Bronchial epithelial cell (primary cell): ENCODE measurements at places on chromosomes 11 and 22. TPM values are rescaled to one million over a fixed set of nuclear protein-coding genes. Genes with fewer than 3 reads are reported as not detected.

DNA sequence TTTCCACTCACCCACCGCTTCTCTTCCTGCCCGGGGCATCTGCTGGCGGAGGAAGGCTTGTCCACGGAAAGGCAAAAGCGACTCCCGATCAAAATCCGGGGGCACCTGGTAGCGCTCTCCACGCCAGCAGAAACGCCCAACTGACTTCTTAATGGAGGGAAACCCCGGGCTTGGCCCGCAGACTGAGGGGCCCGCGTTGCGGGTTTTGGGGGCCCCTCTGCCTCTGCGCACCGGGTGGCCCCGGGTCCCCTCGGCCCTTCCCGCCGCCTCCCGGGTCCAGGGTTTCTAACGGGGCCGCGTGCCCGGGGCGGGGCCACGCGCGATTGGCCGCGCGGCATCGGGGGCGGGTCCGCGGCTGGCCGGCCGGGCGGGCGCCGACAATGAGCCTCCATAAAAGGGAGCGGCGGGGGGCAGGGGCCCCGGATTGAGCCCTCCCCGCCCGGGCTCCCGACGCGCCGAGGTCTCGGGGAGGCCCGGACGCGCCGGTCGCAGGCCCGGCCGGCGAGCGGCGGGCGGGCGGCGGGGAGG is at the start of gene SPINDOC:
TSS of gene SPINDOC (plus strand) at position 422 of the 528 bp plus-strand sequence. CDS start 231 bp downstream, outside the sequence.
- peak; percentile 33 for DNase-seq

GRCh38 chr22:43901976-43902643 is 10.3 kb upstream of the PNPLA5 start:
- peak; percentile 61 for DNase-seq

DNA sequence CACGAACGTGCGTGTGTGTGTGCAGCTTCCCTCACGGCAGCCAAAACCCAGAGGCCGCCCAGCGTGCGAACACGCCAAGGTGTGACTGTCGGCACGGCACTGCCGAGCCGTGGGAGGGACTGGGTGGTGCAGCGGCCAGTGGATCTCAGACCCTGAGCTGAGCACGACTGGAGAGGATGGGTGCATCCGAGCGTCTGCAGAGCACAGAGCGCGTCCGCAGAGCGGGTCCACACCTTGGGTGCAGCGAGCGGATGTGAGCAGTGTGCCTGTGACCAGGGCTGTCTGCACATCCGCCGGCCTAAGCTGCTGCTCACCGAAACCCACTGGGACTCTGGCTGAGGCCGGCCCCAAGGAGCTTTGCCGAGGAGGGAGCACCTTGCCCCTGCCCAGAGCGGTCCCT is 22.7 kb downstream of the PTDSS2 start:
- no peak for DNase-seq

GRCh38 chr11:12318791-12319438 is 58.5 kb upstream of the PARVA start:
- no peak for DNase-seq

DNA sequence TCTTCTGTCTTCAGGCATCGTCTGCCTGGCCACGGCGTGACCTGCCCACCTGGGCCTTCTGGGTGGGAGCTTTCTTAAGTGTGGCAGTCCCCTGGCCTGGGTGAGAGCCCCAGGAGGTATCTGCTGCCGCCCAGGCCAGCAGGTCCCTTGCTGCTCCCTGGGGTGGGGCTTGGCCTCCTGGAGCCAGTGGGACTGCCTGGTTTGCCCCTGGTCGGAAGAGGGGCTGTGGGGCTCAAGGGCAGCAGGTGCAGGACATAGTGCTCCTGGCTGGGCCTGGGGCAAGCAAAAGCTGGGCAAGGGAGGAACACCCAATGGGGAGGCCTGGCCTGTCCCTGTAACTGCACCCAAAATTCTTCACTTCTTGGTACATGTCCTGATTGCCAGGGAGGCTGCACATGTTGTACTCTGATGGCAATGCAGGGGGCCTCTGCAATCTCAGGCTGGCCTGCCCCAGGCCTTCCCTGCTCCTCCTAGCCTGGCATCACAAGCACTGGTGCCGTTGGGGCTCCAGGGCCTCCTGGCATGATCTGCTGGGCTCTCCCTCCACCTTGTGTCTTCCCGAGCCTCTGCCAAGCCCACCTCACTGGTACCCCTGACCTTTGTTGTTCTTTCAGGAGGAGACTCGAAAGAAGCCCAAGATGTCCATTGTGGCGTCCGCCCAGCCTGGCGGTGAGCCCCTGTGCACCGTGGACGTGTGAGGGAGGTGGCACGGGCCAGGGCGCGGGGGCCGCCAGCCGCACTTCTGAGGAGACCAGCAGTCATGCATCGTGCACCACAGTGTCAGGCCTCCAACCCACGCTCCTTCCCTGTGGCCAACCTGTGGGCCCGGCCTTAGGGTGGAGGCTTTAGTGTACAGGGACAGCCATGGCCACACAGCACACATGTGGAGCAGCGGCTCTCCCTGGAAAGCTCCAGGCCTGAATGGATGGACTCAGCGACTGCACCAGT is 6.2 kb upstream of the RANBP1 start:
- no peak for DNase-seq

DNA sequence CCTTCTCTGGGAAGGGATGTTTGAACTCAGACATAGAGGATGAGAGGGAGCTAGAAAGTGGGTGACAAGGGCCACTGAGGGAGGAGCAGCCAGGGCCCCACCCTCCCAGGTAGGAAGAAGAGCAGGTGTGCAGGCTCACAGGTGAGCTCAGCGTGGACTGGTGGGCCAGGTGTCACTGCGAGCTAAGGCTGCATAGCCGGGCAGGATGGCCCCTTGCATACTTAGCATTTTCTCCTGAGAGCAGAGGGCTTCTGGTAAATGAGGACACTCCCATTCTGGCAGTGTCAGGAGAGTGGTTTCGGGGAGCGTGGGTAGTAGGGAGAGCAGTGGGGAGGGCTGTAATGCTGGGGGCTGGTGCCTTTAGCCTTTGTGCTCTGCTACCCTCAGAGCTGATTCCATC is 843.4 kb downstream of the TBC1D22A start:
- no peak for DNase-seq

DNA sequence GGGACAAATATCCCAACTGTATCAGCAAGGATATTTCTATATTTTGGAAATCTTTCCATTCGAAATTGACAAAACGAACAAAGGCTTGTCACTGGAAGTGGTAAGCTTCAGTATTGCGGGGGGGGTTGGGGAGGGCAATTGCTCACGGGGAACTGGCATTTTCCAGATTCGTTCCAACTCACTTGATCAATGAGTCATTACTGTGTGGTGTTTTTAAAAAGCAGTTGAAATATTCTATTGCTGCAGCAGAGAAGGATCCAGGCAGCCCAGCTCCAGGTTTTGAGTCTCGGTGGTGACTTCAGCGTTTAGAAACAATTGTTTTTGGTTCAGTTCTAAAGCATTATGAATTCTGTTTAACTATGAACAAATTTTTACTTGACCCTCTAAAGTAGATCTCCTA is 33.8 kb upstream of the FBLN1 start:
- peak; percentile 78 for DNase-seq

DNA sequence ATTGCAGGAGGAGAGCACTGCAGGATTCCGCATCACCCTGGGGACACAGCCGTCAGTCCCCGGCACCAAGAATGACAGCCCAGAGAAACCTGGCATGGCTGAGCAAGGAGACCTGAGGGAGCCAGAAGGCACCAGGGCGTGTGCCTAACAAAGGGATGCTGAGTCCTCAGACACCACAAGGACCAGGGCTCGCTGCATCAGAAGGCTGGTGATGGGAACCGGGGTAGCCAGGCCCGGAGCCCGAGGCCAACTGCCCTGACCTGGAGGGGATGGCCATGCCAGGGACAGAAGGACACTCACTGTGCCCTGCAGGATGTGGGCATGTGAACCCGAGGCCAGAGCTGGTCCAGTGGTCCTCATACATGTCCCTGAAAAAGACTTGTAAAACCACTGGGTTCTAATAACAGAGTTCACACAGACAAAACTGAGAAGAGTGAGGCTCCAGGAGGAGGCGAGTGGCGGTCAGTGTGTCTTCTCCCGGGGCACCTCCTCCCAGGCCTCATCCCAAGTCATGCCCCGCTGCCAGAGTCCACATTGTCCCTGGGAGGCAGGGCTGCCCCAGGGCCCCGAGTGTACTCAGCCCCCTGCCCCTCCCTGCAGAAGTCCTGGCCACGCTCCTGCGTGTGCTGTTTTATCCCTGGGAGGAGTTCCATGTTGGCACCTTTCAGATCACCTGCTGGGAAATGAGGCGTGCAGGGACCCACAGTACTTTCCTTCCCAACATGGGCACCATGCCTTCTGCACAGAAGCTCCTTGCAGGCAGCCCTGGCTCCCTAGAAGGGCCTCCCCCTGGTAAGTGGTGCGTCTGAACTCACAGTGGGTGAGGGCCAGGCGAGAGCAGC is 42.5 kb downstream of the TBX1 start:
- no peak for DNase-seq

DNA sequence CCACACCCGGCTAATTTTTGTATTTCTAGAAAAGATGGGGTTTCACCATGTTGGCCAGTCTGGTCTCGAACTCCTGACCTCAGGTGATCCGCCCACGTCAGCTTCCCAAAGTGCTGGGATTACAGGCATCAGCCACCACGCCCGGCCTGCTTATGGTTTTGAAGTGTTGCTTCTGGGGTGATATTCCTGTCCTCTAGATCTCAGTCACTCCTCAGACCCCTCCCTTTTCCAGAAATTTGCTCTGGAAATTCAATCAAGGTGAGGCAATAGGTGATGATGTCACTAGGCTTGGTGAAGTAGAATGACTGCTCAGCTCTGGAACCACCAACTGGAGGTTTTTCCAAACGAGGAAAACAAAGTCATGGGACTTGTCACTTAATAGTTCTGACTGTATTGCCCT is 36.6 kb upstream of the CREB3L1 start:
- peak; percentile 44 for DNase-seq

GRCh38 chr11:19817870-19818269 is 105.2 kb downstream of the NAV2 start:
- DNase-seq: no peak

GRCh38 chr11:77828926-77829325 is 8.0 kb downstream of the AAMDC start:
- DNase-seq: no peak

DNA sequence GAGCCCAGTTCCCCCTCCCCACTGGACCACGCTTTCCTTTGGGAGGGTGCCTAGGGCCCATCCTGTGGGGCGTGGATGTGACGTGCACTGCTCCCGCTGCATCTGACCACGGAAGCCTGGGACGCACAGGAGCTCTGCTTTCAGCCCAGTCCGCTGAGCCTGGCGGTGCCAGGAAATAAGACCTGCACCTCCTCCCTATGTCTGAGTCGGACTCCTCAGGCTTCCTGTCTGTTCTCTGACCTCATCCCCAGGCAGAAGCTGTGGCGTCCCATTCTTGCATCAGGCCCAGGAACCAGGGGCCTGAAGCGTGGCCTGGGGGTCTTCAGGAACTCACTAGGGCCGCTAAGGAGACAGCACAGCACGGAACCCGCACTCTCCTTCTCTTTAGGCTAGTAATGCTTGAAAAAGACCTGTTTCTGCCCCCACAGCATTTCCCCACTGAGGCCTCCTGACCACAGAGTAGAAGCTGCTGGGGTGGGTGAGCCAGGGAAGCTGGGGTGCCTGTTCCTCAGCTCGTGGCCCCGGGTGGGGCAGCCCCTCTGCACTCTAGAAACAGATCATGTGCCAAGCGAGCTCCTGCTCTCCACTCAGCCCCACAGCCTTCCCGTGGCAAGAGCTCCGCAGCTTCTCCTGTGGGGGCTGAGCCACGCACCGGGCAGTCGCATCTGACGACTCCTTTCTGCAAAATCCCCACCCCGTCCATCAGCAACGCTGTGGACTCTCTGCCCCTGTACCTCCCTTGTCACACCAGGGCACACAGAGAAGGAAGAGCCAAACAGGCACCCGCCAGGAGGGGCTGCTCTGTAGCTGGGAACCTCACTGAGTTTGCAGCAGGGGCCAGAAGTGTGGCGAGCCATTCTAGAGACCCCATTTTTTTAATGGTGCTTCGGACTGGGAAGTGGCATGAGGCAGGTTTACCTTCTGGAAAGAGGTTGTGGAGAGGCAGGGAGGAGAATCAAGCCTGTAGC is 22.6 kb downstream of the MOV10L1 start:
- peak; percentile 52 for DNase-seq

DNA sequence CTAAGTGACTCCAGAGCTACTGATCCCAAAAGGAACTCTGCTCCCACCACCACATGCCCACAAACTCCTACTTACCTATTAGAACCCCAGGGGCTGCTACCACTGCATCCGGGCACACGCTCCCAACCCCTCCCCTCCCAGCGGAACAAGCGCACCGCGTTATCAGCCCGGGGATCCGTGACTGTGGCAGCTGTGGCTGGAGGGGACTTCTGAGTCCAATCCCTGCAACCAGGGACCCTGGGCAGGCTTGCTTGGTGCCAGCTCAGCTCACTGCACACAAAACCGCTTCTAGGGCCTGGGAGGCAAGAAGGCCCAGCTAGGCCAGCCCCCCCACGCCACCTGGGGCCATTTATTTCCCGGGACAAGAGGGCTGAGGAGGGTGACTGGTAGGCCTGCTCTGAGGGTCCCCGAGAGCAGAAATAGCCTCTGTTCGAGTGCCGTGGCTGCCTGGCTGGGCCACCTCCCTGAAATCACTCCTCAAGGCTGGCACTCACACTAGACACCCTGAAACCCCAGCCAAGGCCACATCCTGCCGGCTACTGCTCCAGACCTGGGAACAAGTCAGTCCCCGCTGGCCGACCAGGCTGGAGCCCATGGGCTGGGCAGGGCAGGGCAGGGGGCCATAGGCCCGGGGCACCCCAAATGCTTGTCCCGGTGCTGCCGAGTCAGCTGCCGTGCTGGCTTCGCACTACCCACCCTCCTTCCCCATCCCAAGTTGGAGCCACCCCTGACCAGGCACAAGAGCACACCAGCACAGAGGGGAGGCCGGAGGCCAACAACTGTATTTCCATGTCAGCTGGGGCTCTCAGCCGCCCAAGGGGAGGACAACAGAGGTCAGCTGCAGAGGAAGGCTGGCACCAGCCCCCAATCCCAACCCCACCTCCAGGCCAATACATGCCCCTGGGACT is 1.9 kb upstream of the IFITM10 start:
- DNase-seq: no peak

The FAM181B gene
- 1.0 and 1.8 TPM in 2 replicates for total RNA-seq

The SELENOO gene
- total RNA-seq: 20.8 and 25.7 TPM in 2 replicates

The MRGPRG gene
- not detected in 2 replicates for total RNA-seq

The ZFTA gene
- total RNA-seq: 2.4 and 2.9 TPM in 2 replicates
